NCI-H2171 (cell line): ENCODE measurements at places on chromosomes 6 and 20.

GRCh38 chr6:37324131-37325033 lies 29.4 kb upstream of the RNF8 start:
- DNase-seq, result no peak

DNA sequence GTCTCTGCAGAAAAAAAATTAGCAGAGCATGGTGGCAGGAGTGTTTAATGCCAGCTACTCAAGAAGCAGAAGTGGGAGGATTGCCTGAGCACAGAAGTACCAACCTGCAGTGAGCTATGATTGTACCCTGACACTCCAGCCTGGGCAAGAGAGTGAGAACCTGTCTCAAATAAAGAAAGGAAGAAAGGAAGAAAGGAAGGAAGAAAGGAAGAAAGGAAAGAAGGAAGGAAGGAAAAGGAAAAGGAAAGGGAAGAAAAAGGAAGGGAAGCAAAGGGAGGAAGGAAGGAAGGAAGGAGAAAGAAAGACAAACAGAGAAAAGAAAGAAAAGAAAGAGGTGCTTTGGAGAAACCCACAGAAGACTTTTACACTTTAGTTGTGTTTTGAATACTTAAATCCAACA lies 12.8 kb upstream of the PDCD2 start:
- DNase-seq, result no peak

GRCh38 chr6:85449388-85449817 lies 480 bp upstream of the NT5E start:
- no peak for DNase-seq

DNA sequence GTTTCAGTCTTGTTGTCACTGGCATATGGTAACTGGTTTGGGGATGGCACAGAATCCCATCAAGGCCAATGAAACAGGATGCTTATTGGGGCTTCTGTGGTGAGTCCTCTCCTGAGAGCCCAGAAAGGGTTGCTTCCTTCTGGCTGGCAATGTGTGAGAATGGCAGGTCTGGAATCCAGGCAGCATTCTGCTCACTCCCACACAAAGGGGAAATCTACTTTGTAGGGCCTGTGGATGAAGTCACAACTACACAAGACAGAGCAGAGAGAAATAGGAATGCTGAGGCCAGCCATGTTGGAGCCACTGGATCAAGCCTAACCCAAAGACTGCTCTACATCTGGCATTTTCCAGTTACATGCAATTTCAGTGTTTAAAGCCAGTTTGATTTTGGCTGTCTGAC lies 15.7 kb downstream of the PLAGL2 start:
- DNase-seq, result no peak

DNA sequence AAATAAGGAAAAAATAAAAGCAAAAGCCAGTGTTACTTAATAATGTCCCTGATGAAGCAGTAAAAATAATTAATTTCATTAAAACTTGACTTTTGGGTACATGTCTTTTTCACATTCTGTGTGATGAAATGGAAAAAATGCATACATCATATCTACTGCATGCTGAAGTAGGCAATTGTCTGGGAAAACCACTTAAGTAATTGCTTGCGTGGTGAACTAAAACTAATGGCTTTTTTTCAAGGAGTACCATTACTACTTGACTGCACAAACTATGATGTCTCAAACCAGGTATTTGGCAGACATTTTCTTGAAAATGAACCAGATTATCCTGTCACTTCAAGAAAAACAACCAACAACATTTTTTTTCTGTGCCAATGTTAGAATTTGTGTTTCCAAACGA lies 91.3 kb upstream of the AKIRIN2 start:
- DNase-seq, result no peak

GRCh38 chr6:13457577-13457976 lies 29.8 kb downstream of the GFOD1 start:
- no peak for DNase-seq

DNA sequence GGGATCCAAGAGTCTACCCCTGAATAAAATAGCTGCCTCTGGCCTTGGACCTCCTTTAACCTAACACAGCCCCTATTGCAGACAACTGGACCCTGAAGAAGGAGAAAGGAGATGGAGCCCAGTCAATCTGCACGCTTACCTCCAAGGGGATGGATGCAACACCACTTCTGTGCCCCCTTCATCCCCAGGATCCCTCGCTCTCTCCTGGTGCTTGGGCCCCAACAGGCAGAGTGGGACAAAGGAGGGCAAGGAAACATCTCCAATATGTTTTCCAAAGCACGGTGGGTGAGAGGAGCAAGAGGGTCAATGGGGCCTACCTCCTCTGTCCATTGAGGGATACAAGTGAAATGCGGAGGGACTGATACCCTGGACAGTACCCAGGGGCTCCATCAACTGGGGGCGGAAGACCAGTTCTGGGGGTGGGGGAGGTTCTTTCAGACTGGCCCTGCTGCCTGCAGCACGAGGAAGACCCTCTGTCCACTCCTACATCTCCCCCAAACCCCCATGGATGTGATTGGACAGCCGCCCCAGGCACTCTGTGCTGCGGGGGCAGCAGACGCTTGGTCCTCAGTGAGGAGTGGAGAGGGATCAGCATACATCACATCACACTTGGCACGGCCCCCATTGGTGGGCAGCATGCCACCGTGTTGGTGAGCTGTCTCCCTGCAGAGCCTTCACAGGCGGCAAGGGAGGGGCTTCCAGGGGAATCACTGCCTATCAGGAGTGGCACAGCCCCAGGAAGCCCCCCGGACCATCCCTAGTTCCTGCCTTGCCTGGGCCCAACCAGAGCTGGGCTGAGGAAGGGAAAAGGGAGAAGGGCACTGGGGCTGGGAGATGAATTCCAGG lies 70.6 kb downstream of the MRPL14 start:
- no peak for DNase-seq

DNA sequence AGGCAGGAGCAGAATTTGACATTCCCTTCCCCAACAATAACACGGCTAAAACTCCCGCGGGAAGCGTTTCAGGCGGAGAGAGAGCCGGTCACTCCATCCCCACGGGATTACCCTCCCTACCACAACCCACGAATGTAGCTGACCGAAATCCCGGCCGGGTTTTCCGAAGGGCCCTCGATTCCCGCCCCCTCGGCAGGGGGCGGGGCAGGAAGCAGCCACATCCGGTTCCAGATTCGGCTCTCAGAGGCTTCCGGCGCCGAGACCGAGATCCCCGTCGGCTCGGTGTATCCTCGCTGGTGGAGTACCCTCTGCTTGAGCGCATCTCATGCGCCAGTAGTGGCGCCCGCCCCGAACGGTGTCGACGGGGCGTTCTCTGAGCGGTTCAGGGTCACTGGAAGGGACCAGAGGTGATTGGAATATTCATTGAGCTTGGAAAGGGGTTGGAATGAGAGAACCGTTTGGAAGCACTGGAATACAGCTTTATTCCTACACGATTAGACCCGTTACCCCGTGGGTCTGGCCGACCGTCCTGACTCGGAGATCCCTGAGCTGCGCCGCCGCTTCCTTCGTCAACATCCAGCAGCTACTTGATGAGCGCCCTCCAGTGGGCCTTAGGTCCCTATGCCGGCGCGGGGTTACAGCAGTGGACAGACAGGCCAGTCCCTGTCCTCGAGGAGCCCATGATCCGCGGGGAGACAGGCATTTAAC lies 649 bp upstream of the RGL2 start:
- peak; percentile 91 for DNase-seq

DNA sequence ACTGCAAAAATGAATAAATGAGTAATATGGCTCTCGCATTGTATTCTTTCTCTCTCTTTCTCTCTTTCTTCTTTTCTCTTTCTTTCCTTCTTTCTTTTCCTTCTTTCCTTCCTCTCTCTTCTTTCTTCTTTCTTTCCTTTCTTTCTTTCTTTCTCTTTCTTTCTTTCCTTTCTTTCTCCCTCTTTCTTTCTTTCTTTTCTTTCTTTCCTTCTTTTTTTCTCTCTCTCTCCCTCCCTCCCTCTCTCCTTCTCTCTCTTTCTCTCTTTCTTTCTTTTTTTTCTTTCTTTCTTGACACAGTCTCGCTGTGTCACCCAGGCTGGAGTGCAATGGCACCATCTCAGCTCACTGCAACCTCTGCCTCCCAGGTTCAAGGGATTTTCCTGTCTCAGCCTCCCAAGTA lies 20.3 kb upstream of the ELOVL5 start:
- DNase-seq, result no peak

DNA sequence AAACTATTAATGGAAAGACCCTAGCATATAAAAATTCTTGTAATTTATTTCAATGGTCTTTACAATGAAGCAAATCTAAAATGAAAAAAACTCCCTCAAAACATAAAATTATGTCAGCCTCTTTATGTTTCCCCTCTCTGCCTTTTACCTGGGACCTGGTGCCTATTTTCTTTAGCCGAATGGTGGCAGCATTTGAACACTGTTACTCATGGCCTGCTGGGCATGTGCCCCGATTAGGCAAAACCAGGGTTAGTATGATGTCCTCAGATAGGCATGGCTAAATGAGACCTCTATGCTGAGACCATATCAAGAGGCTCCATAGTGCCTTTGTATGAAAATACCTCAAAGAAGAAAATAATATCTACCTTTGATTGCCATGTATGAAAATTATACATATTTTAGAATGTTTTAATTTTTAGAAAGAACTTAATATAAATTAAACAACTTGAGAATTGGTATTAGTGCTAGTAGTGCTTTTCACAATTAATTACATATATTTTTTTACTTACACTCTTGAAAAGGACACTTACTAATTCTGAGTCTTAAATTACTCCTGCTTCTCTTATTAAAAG lies 22.5 kb upstream of the C6orf58 start:
- DNase-seq, result peak; percentile 36

- no peak for DNase-seq
Measured at GRCh38 chr6:79630380-79630882, 698 bp upstream of the SH3BGRL2 start.

- DNase-seq, result no peak
Measured at GRCh38 chr6:157194643-157195042, 128.7 kb downstream of the TMEM242 start.

DNA sequence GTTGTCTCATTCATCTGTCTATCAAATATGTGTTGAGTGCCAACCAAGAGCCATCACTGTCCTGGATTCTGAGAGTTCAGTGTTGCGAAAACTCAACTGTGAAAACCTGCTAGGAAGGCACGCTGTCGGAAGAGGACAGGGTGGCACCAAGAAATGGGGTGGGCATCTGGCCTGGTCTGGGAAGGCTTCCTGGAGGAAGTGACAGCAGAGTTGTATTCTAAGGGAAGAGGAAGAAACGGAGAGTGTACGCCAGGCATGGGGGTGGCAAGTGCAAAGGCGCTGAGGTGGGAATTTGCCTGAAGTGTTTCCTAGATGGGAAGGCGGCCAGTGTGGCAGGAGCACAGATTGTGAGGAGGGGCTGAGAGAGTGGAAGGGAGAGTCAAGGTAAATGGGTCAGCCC lies 91.2 kb downstream of the ANKRD60 start:
- DNase-seq, result no peak

DNA sequence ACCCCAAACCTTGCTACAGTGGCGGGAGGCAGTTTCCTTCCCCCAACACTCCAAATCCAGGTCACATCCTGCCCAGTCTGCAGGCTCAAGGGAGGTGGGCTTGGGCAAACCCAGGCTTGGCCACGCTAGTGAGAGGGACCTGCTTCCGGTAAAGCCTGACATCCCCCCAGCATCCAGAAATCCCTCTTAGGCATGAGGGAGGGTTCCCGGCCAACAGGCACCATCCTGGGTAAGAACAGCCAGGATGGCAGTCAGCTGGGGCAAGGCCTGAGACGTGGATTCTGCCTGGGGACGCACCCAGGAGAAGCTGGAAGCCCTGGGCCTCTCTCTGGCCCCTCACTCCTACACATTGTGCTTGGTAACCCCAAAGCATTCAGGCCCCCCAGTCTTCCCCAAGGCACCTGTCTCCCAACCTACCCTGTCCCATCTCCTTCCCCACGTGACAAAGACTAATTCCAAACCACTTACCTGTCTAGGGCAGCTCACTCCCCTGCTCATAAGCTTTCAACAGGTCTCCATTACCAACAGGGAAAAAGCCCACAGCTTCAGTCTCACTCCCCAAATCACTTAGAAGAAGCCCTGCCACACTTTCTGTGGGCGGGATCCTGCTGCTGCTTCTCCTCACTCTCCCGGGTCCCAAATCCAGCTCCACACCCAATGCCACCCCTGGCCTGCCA lies 2.1 kb downstream of the C20orf144 start:
- no peak for DNase-seq

- DNase-seq, result no peak
Measured at GRCh38 chr20:52493171-52493721, 301.7 kb upstream of the ZFP64 start.

GRCh38 chr6:110999634-111000270 lies 17.9 kb downstream of the RPF2 start:
- DNase-seq, result no peak

DNA sequence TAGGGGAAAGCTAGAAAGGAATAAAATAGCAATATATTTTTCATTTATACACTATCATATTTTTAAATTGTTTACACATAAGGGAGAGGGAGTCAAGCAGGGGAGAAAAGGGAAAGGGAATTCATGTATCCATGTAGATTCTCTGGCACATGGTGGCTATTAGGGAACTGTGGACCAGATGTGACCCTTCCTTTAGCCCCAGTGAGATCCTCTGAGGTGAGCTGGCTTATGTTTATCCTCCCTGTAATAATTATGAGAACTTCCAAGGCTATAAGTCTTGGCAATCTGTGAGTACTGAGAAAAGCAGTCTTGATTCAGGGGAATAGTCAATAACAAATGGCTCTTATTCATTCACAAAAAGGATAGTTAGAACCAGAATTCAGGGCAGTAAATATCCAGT lies 42.6 kb downstream of the TSBP1 start:
- DNase-seq, result no peak

GRCh38 chr6:52160472-52161104 lies 25.6 kb upstream of the IL17A start:
- DNase-seq, result no peak

GRCh38 chr6:29547573-29547972 lies 12.0 kb downstream of the UBD start:
- no peak for DNase-seq

DNA sequence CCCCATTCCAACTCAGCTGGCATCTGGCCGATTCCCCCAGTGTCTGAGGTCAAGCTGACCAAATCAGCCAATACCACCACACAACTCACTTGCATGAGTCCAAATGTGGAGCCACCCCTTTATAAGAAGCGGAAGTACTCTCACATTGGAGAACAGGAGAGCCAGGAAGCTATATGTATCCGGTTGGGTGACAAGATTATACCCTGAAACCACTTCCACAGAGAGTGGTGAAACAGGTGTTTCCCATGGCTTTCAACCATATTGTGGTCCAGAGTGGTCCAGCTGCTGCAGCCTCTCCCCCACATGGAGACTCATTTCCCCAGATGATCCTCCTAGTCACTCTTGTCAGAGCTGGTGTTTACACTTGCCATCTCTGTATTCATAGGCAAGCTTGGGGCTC lies 24.0 kb upstream of the SERINC1 start:
- no peak for DNase-seq

DNA sequence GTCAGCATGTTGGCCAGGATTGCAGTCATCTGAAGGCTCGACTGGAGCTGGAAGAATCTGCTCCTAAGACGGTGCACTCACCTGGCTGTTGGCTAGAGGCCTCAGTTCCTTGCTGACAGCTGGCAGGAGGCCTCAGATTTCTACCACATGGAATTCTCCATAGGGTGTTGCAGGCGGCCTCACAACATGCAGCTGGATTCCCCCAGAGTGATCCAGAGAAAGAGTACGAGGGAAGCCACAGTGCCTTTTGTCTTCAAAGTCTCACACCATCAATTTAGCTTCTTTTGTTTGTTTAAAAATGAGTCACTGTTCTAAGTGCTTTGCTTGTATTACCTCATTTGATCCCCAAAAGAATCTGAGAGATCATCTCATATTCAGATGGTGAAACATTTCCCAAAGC lies 65.5 kb upstream of the FYN start:
- peak; percentile 52 for DNase-seq

GRCh38 chr6:36319436-36319762 lies 17.3 kb downstream of the BNIP5 start:
- no peak for DNase-seq

- no peak for DNase-seq
Measured at GRCh38 chr6:48222241-48222640, 111.2 kb upstream of the PTCHD4 start.
